ENCODE measurements at places on chromosomes 4 and X. TPM values are rescaled to one million over a fixed set of nuclear protein-coding genes. Genes with fewer than 3 reads are reported as not detected.

The ZCCHC4 gene
- 7.4 TPM for total RNA-seq

The ADGRL3 gene
- 193 TPM for total RNA-seq

The HTRA3 gene
- 0.64 TPM for total RNA-seq

The PHOX2B gene
- 101 TPM for total RNA-seq

The ETDA gene
- not detected for total RNA-seq

The REELD1 gene
- not detected for total RNA-seq

The PLP1 gene
- total RNA-seq: 0.20 TPM

The SHROOM3 gene
- 1.9 TPM for total RNA-seq

The CABS1 gene
- total RNA-seq: not detected

The CXCL11 gene
- total RNA-seq: not detected

The TGIF2LX gene
- total RNA-seq: not detected

The IQCM gene
- not detected for total RNA-seq

The DDX60 gene
- total RNA-seq: not detected

The USP17L5 gene
- not detected for total RNA-seq

The LANCL3 gene
- total RNA-seq: 1.1 TPM

The SOWAHD gene
- not detected for total RNA-seq

The P2RY8 gene
- 2.3 TPM for total RNA-seq

The SSX3 gene
- total RNA-seq: not detected

The PCSK1N gene
- total RNA-seq: 127 TPM

The OTUD5 gene
- total RNA-seq: 68.3 TPM

The SPIN2A gene
- total RNA-seq: 1.5 TPM

The GLUD2 gene
- total RNA-seq: 0.27 TPM

The CYSLTR1 gene
- 0.25 TPM for total RNA-seq

The SMIM10L2A gene
- total RNA-seq: 3.4 TPM

The DCK gene
- total RNA-seq: 10.8 TPM

The AMOT gene
- 88.3 TPM for total RNA-seq

The PLS3 gene
- 17.8 TPM for total RNA-seq

The MUC7 gene
- not detected for total RNA-seq

The CDKL2 gene
- 1.6 TPM for total RNA-seq

The P2RY10 gene
- not detected for total RNA-seq

All from glutamatergic neuron (in vitro differentiated cells).